CD4-positive, alpha-beta T cell treated with Interleukin-6 at 100 ng/mL for 8 hours (primary cell): ENCODE measurements at places on chromosomes 2 and 18.

- DNase-seq: no peak
Measured at GRCh38 chr2:20594957-20595356, 55.9 kb downstream of the HS1BP3 start.

GRCh38 chr18:48879008-48879431 is 71.7 kb downstream of the SMAD7 start:
- DNase-seq: no peak

DNA sequence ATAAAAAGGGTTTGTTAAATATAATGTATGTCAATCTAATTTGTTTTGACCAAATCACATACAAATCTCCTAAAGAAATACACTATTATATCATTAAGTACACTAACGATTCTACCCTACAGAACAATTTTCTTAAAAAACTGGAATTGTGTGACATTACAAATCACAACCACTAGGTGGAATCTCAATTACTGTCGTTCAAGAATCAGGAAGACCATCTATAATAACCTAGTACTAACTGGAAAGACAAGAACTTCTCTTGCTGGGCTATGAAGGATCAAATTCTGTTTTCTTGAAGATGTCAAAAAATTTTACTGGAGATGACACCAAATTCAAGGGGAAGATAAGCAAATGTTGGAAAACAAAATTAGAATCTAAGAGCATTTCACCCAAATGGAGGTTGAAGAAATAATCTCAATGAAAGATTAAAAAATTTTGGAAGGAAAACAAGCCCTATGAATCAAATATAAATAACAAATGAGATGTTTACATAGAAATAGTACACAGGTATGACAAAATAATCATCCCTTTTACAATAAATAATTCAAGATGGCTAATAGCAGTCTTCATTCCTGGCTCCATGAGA is 110.9 kb downstream of the STK39 start:
- peak; percentile 13 for DNase-seq

DNA sequence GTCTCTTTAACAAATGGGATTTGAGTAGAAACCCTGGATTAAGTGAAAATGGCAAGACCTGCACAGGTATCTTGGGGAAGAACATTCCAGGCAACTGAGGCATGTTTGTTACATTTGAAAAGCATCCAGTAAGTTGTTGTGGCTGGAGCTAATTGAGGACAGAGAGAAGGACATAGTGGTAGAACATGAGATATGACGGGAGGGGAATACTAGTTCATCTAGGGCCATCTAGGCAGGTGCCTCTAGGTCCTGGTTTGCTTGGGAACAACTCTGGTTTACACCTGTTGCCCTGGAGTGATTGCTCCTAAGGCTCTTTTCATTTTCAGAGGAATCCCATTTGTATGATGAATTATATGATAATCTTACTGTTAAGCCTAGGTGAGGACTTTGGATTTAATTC is 19.7 kb upstream of the CCDC141 start:
- DNase-seq: no peak

DNA sequence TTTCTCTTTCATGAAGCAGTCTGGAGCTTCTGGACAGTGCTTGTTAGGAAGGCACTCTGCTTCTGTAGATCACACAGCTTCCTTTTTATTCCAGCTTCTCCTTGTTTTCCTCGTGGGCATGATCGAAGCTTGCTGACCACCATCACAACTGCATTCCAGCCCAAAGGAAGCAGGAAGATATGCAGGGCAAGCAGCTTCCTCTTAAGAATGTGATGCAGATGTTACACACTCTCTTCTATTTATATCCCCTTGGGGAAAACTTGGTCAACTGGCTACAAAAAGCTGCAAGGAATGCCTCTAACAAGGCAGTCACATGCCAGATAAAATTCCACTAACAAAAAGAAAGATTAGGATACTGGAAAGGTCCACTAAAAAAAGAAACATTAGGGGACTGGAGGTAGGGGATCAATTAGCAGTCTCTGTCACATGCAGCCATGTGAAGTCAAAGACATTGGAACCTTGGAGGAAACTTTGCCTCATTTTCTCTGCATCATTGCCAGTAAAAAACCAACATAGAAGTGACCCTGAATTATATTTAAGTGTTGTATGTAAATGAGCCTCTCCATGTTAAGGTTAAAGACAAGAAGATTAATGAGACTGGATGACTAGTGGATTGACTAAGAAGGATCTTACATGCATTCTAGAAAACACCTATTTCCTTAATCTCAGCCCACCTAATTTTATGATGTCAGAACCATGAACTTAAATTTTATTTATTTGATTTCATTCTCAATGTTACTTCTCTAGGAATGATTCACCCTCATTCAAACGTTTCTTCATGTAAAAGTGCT is 98.3 kb downstream of the NAB1 start:
- no peak for DNase-seq

DNA sequence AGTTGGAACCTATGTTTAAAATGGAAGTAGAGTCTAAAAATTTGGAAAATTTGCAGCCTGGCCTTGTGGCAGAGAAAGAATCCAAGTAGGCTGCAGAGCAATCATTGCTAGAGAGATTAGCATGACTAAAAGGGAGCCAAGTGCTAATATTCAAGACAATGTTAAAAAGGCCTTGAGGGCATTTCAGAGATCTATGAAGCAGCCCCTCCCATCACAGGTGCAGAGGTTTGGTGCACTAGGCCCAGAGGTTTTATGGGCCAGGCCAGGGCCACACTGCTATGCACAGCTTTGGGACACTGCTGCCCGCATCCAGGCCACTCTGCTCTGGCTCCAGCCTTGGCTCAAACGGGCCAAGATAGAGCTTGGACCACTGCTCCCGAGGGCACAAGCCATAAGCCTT is 6.7 kb upstream of the IL1A start:
- DNase-seq: no peak

- DNase-seq: no peak
Measured at GRCh38 chr2:112881217-112881985, 29.6 kb upstream of the IL37 start.

DNA sequence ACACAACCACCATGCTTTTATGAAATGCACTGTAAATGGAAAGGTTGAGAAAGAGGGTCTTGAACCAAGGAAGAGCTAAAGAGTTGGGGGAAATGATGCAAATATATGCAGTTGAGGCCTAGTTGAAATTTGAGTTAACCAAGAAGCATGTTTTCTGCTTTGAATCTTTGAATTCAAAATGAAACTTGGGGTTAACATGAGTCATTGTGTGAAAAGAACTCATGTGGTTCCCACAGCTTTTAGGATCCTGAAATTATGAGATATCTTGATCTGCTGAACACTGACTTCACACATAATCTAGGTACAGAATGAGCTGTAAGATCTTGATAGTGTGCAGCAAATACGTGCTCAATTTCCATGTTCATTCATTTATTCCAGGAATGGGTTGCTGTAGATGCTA is 422.9 kb upstream of the TRIB2 start:
- DNase-seq: no peak

DNA sequence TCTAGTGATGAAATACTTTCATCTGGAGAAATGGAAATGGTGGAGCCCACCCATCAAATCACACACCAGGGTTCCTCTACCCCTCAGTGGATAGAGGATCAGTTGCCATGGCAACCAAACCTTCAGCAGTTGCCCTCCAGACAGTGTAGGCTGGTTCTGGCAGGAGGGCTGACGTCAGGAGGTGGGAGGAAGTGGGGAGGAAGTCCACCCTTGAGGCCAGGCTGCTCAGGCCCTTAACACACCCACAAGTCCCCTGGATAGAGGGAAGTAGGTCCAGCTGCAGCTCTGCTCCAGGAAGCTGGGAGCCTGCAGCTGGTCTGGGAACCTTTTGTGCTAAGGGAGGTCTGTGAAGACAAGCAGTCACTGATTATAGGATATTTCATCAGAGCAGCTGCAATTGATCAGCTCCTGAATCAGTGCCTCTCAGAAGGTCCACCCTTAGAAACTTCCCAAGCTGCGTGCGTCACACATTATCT is 186.6 kb downstream of the MTX2 start:
- DNase-seq: no peak

GRCh38 chr2:24110660-24111303 is 12.4 kb downstream of the PFN4 start:
- DNase-seq: no peak

DNA sequence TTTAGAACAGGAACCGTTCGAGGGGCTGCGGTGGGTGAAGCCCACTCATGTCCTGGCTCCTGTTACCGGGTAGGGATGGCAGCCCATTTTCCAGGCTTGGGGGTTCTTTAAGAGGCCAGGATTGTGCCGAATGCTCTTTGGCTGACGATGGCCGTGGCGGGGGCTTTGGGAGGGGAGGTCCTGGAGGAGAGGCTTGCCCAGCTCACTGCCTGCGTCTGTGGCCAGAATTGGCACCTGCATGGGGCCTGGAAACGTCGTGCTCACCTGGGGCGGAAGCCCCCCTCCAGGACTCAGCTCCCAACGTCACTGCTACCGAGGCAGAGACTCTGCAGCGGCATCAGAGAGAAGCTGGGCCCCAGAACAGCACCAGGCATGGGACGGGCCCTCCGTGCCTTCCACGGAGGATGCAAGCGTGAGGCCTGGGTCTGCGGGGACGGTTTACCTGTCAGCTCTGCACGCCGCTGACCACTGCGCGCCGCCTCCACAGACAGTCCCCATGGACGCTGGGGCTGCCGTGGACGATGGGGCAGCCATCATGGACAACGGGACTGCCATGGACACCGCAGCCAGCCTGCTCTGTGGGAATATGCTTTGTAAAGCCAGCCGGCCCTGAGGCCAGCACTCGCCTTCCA is 82.9 kb downstream of the NFATC1 start:
- no peak for DNase-seq

GRCh38 chr2:195647302-195647701 is 9.7 kb upstream of the SLC39A10 start:
- no peak for DNase-seq

GRCh38 chr2:24121469-24121868 is 1.7 kb downstream of the PFN4 start:
- no peak for DNase-seq

DNA sequence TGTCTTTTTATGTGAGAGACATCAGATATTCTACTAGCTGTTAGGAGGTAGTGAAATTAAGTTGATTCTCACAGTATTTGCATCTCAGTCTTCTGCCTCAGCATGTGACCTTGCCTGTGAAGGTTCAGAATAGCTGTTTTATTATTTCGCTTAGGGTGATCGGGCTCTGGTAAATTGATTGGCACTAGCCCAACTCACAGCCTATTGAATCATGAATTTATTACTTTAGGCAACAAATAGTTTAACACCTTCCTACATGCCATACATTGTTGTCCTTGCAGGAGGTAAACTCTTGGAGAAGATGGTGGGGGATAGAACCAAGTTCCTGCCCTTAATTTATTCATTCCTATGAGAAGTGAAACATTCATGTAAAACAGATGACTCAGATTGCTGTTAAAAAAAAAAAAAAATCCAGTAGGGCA is 101.9 kb downstream of the GPD2 start:
- no peak for DNase-seq

- no peak for DNase-seq
Measured at GRCh38 chr18:27860701-27861107, 316.2 kb downstream of the CDH2 start.

DNA sequence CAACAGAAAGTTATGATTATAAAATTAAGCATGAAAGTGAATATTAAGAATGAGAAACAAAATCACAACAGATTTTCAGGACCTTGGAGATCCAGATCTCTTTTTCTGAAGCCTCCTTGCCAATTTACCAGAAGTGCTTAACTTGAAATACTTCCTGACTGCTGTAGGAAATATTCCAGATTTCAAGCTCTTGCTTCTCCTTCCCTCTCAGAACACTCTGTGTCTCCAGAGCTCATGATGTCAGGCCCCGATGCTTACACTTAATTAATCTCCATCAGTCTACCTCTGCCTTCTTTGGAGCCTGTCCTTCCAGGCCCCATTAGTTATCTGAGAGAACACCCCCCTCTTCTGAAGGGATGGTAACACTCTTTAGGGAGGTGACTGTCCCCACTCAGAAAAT is 20.7 kb upstream of the NT5C1B start:
- no peak for DNase-seq

GRCh38 chr2:204687776-204688175 is 142.5 kb downstream of the PARD3B start:
- no peak for DNase-seq

DNA sequence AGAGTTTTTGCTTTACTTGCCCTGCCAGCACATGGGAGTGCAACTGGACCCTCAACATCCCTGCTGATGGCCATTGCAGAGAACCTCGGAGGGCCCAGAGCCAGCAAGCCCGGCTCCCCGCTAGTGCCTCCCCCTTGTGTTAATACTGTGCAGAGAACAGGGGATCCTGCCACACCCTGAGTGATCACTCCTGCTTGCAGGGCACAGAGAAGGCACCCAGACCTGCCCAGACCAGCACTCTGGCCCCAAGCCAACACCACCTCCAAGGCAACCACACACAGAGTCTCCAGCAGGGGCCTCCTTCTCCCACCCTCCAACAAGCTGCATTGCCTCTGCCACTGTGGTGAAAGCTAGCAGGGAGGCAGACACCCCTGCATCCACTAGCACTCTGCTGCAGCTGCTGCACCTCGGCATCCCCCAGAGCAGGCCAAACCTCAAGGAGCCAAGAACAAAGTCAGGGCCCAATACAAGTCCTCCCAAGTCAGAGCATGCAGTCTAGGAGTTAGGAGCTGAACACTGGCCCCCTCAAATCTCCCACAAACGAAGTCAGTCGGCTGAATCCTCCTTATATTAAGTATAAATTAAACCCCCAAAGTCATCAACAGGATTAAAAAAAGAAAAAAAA is 157.7 kb downstream of the CCDC178 start:
- DNase-seq: no peak

GRCh38 chr2:206859330-206859739 is 80.0 kb upstream of the CPO start:
- DNase-seq: peak; percentile 15

GRCh38 chr18:8516371-8517250 is 92.6 kb upstream of the RAB12 start:
- DNase-seq: no peak

GRCh38 chr18:24195296-24196053 is 56.6 kb downstream of the CABYR start:
- DNase-seq: no peak

- DNase-seq: no peak
Measured at GRCh38 chr2:234792621-234793022, 159.2 kb upstream of the SH3BP4 start.
